ENCODE measurements at places on chromosomes 4 and X.
A peak's percentile ranks its signal among the peaks of the same experiment; 100 is the strongest.

- DNase-seq: no peak
These were observed 79.7 kb downstream of the ABCB7 start for GRCh38 chrX:75076429-75076828.

- no peak for DNase-seq
These were observed 372.0 kb upstream of the GATB start for GRCh38 chr4:152132776-152133175.

GRCh38 chr4:151921386-151921785 is 160.6 kb upstream of the GATB start:
- no peak for DNase-seq

- DNase-seq: no peak
These were observed 55.5 kb downstream of the PJA1 start for GRCh38 chrX:69109706-69110105.

DNA sequence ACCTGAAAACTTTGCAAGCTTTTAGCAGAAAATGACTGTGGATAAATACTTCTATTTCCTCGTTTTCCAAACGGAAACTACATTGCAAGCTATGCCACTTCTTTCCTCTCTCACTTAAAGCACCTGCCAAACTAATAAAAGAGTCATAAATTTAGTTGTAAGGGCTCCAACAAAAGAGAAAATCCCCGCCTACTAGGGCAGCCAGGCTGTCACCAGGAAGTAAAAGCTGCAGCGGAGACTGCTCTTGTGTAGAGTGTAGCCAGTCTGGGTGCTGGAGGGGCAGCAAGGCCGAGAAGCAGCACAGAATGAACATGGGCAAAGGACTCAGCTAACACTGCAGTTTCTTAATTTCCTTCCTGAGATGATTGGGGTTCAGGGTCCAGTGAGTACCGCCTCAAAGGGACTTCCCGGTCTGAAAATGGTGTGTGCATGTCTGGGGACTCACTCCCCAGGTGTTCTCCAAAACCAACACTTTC is 89.3 kb upstream of the MAML3 start:
- peak; percentile 26 for DNase-seq

DNA sequence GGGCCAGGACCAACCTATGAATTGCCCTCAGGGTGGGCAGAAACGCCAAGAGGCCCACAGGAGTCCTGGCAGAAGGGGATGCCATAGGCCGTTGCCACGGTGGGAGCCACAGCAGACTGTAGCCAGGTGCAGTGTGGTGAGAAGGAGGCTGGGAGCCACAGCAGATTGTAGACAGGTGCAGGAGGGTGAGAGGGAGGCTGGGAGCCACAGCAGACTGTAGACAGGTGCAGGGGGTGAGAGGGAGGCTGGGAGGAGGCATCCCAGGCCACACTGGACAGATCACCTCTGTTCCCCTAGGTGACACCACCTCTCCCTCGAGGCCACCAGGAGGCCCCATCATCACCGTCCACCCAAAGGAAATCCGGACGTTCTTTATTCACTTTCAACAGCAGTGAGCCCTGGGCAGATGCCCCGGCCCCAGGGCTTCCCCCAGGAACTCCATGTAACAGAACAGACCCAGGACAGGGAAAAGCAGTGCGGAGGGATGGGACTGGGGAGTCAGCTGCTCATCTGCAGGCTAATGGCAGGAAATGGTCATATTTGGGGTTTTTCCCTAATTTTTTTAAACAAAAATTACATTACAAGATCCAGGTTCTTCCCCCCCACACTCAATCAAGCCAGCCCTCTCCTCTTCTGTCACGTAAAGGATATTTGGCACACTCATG is 19.5 kb upstream of the MRFAP1 start:
- no peak for DNase-seq

GRCh38 chr4:83197555-83198235 is 83.2 kb upstream of the PLAC8 start:
- no peak for DNase-seq

DNA sequence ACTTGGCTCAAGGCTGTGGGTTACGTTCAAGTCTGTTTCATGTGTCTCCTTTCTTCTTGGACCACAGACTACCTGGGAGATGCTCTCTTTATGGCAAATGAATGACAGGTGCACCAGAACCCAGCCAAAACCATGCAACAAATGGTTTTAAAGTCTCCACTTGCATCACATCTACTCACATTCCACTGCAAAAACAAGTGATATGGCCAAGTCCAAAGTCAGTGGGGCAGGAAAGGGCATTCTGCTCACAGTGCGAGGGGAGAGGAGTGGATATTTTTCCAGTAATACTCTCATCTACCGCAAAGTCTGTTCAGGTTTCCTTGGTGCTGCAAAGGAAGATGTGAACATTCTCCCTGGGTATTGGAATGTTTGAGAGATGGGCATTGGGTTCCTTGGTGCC is 120.5 kb downstream of the UCHL1 start:
- DNase-seq: no peak

- DNase-seq: peak; percentile 24
These were observed 618 bp downstream of the DDX3X start for GRCh38 chrX:41334363-41335197.
